ENCODE measurements at places on chromosomes 12 and 14.

- DNase-seq, result no peak
Measured at GRCh38 chr12:57216014-57216911, at the start of gene NXPH4. TSS of gene NXPH4 (plus strand) at chr12:57216794. CDS start at chr12:57216970, 176 bp downstream.

DNA sequence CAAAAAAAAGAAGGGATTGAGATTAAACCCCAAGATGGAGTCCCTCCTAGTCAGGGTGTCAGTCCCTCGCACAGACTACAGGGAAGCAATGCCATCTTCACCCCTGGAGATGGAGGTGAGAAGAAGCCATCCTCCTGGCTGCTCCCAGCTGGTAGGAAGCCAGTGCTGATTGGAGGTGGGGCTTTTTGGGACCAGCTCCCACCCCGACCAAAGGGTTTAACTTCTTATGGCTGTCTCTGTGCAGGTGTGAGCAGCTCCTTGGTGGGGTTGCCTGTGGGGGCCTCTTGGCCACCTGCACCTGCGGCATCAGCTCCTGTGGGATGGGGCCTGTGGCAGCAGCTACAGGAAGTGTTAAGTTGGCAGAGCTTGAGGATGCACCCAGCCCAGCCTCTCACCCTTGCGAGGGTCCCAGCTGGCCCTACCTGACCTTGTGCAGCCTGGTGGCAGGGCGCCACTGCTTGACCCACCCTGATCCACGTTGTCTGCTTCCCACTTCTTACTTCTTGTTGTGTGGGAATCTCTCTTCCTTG lies 3.8 kb upstream of the KRT86 start:
- DNase-seq, result no peak

GRCh38 chr12:4275016-4275869 lies 1.7 kb downstream of the CCND2 start:
- no peak for DNase-seq

- DNase-seq, result no peak
Measured at GRCh38 chr12:56572288-56572687, 50.7 kb downstream of the RBMS2 start.

- peak; percentile 37 for DNase-seq
Measured at GRCh38 chr12:59780605-59781135, 184.8 kb downstream of the SLC16A7 start.

- DNase-seq, result no peak
Measured at GRCh38 chr14:99930420-99931274, 134.6 kb upstream of the EVL start.

GRCh38 chr12:132771126-132771838 lies 9.7 kb upstream of the ANKLE2 start:
- DNase-seq, result peak; percentile 33

GRCh38 chr12:126353604-126354003 lies 1288.4 kb downstream of the AACS start:
- DNase-seq, result peak; percentile 49

- DNase-seq, result peak; percentile 5
Measured at GRCh38 chr14:74793506-74794155, 30.5 kb downstream of the YLPM1 start.

DNA sequence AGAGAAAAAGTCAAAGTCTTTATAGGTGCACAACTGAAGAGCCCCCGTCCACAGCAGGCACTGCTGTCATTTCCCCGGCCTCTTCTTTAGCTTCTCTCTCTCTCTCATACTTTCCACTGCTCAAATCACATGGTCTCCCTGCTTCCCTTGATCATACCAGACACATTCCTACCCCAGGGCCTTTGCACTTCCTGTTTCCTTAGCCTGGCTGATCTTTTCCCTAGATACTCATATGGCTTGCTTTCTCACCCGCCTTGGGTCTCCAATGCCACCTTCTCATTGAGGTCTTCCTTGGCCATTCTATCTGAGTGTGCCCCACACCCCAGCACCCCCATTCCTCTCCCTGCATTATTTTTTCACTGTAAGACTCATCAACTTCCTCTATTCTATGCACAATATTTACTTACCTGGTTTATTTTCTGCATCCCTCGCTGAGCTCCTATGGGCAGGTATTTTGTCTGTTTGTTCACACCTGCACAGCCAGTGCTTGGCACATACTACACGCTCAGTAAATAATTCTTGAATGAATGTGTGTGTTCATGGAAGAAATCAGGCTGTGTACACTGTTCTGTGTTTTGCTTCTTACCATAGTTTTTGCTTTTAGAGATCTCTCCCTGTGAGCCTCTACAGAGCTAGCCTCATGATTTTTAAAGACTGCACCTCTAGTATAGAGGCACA lies 31.9 kb downstream of the SERPINA1 start:
- DNase-seq, result no peak

GRCh38 chr12:53402871-53403270 lies 20.8 kb upstream of the AMHR2 start:
- no peak for DNase-seq

DNA sequence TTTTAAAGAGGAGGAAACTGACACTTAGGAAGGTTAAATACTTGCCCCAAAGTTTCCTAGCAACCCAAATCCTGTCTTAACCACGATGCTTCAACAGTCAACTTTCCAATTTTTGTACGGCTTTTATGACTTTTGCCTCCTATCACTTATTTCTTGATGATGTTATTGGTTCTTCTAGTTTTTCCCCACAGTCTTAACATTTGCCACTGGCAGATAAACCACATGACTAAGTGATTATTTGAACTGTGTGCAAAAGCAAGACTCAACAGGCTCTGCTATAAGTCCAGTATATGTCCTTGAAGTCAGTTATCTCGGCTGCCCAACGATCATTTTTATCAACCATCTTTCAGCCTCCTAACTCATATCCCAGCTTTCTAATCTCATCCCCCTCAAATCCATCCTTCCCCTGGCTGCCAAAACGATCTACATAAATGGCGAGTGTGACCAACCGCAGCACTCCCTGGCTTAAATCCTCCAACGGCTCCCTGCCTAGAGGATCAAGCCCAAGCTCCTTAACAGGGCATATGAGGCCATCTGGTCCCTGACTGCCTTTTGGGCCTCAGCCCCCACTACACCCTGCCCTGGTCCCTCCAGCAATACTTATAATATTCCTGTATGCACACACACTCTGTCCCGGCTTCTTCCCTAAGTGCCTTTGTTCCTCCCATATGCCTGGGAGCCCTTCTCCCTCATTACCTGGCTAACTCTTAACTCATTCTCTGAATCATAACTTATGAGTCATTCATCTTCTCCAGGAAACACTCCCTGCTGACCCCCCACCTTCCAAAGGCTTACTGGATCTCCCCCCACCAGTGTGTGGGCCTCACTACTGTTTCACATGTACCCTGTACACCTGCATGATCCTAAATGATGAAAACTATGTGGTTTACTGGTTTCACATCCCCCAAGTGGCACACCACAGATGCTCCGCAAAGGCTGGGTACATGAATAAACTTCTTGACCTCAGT lies 8.8 kb downstream of the VPS37B start:
- DNase-seq, result peak; percentile 55

GRCh38 chr14:46233786-46234185 lies 417.8 kb downstream of the RPL10L start:
- no peak for DNase-seq

DNA sequence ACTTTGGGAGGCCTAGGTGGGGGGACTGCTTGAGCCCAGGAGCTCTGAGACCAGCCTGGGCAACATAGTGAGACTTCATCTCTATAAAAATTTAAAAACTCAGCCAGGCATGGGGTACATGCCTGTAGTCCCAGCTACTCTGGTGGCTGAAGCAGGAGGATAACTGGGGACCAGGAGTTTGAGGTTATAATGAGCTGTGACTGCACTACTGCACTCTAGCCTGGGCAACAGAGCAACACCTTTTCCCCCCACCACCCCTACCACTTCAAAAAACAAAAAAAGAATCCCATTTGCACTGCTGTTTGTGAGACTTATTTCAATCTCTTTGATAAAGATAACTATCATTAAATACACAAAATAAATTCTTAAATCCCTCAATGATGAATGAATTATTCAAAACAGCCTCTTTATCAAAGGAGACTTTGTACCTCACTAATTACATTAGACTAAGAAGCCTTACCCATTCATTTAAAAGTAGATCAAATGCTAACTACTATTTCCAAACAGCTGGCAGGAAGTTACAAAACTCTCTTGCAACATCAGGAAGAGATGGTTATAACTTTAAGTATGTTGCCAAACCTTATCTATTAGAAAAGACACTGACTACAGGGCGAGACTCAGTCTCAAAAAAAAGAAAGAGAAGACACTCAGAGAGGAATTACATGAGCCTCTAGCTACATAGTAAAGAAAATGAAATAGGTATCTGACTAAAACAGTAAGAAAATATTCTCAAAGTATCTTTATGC lies 14.7 kb downstream of the BLTP3B start:
- peak; percentile 53 for DNase-seq

DNA sequence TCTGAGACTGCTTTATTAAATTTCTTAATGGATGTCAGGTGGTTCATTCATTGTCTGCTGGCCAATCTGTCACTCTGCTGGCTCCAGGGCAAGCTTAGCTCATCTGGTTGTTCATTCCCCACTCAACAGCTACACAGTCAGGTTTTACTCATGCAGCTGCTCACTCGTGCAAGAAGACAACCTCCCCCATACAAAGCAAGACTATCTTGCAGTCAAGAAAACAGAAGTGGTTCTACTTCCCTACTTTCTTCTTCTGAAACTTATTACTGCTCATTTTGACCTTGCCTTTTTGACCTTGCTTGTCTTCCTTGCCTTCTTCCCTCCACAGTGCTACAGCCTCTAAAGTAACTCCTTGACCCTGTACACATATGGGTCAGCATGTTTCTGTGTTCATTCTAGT lies 277.9 kb downstream of the SSPN start:
- DNase-seq, result no peak

GRCh38 chr12:10167599-10167998 lies 4.3 kb downstream of the OLR1 start:
- DNase-seq, result no peak

- peak; percentile 2 for DNase-seq
Measured at GRCh38 chr12:104422441-104422840, 34.3 kb upstream of the CHST11 start.

DNA sequence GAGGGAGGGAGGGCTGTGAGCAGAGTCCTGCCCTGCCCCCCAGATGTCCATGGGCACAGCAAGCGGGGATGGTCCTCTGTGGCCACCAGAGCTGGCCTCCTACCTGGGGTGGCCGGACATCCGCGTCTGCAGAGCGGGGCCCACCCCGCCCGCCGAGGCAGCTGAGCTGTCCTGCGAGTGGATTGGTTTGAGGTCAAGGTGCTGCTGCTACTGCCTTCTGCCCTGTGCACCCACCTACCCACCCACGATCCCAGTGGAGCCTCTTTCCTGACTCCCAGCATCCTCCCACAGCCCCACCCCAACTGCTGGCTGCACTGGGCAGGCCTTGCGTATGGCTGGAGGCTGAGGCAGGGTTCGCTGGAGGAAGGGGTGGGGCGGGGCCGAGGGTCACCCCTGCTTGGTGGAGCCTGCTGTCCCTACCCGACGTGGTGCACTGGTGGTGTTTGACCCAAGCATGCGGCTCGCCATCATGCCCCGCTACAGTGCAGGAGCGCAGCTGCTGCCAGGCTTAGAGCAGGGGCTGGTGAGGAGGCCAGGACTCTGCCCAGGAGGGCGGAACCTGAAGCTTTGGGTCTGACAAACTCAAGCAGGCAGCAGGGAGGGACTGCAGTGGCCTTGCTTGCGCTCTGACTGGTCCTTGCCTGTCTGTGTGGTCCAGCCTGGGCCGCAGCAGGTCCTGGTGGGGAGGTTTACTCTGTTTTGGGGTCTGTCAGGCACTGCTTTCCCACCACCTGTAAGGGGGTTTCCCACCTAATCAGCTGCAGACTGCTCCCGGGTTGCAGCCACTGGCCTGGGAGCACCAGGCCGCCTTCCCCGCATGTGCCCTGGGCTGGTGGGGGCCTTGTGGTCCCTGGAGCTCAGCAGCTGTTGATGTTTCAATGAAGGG lies 23.7 kb downstream of the CEP170B start:
- no peak for DNase-seq

- DNase-seq, result no peak
Measured at GRCh38 chr12:132172619-132173018, 28.4 kb downstream of the NOC4L start.

DNA sequence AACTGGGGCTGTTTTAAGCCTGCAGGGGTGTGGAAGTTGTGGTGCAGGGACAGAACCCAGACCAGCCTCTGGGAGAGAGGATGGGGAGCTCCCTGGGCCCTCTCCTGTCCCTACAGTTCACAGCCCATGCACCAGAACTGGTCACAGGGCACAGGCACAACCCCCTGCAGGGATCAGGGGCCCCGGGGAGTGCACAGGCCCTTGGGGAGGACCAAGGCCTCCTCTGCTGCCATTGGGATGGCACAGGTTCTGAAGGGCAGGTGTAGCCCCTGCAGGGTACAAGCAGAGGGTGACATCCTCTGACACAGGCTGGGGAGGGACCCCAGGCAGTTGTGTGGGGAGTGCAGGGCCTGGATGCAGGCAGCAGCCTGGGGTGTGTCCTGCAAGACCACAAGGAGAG lies 66.4 kb upstream of the SFSWAP start:
- DNase-seq, result no peak

GRCh38 chr12:39804898-39805297 lies 185.3 kb upstream of the ABCD2 start:
- DNase-seq, result no peak

DNA sequence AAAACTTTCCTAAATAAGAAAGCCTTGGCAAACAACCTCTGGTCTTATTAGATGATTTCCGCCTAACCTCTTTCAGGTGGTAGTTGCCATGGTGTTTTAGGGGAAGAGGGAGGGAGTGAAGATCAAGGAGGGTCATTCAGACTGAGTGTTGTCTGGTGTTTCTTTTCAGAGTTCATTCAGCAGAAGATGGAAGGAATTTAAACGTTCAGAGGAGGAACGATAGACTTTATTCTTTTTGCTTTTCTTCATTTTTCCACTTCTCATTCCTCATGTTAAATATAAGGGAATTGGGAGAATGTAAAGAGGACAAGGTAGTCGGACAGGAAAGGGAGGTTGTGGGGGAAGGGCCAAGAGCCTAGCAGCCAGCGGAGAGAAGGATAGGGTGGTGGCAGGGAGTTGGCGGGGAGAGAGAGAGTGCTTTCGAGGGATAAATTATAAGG lies 17.4 kb upstream of the SALL2 start:
- DNase-seq, result no peak

- DNase-seq, result no peak
Measured at GRCh38 chr12:31714406-31715271, 14.2 kb downstream of the AMN1 start.

DNA sequence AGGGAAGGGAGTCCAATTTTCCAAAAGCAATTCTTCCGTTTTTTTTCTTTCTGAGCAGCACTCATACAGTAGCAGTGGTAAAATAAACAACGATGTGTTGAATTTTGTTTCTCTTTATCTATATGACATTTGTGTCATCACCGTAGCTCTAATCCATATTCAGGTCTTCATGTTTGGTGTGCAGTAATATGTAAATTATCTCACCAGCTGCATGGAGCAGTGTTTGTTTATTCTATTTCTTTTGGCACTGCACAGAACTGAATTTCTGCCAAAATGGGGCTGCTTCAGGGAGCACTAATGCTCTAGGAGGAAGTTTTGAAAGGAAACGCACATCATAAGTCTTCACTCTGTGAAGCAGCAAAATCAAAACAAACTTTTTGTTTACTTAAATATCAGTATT lies 130.0 kb upstream of the NPAS3 start:
- DNase-seq, result peak; percentile 10
